ENCODE measurements at places on chromosomes 4 and X.

GRCh38 chrX:71282514-71283402 is 677 bp upstream of the NONO start:
- no peak for DNase-seq

DNA sequence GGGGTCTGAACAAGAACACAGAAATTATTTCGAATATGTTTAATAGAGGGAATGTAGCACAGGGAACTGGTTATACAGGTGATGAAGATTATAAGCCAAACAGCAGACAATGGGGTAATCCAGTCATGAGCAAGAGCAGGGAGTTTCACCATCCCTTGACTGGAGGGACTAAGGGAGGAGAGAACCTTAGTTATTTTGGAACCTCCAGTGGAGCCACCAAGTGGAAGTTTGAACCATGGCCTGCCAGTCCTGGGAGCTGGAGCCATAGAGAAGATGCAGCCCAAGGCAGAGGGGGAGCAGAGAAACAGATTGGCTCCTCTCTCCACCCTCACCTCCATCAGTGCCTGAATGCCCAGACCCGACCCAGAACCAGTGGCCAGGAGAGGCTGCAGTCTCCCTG is 264.6 kb upstream of the RASGEF1B start:
- DNase-seq, result no peak

- no peak for DNase-seq
Measured at GRCh38 chrX:52821079-52821760, 10.1 kb downstream of the XAGE5 start.

GRCh38 chrX:55452833-55453124 is 852 bp downstream of the MAGEH1 start:
- no peak for DNase-seq

- peak; percentile 19 for DNase-seq
Measured at GRCh38 chr4:12852338-12853307, 631.5 kb downstream of the RAB28 start.

- DNase-seq, result no peak
Measured at GRCh38 chr4:77039796-77040195, 36.0 kb downstream of the CCNI start.

DNA sequence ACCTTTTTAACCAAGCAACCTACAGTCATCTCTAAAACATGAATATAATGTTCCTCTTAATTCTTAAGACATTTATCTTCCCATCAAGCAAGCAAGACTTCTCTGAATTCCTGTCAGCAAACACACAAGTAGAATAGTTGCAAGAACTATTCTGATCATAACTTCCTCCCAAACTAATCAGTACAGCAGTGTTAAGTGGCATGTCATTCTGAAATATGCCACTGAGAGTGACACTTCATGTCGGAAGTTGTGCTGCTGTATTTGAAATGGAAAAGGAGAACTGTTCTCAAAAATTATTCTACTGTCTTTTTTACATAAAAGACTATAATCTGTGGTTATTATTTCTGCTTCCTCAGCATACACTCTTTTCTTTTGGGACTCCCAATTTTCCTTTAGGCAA is 546.6 kb downstream of the PCDH18 start:
- DNase-seq, result no peak

DNA sequence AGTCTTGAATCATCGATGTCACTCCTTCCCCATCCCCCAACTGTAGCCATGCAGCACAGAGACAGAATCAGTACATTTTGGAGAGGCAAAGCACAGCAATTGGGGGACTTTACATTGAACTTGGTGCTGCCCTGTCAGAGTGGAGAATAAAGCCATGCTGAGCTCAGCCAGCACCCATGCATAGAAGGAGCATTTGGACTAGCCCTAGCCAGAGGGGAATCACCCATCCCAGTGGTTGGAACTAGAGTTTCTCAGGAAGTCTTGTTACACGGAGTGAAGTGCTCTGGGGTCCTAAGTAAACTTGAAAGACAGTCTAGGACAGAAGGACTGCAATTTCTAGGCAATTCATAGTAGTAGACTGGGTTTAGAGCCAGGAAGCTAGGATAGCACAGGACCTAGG is 49.6 kb downstream of the STPG2 start:
- no peak for DNase-seq

GRCh38 chr4:82761229-82761628 is 37.4 kb downstream of the SCD5 start:
- no peak for DNase-seq

DNA sequence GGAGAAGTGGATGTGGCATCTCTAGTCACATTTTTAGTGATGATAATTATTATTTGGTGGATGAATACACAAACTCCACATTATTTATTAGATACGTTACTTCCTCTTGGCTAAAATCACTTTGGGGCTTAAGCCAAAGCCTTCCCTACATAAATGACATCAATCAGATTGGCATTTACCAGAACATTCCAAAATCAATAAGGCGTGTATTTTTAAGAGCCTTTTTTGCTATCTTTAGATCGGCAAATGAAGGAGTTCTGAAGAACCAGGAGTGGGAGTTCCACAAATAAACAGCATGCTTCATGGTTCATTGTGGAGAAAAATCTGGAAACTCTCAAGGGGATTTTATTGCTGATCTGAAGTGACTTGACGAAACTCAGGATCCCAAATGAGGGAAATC is 89.7 kb downstream of the AMELX start:
- DNase-seq, result no peak

DNA sequence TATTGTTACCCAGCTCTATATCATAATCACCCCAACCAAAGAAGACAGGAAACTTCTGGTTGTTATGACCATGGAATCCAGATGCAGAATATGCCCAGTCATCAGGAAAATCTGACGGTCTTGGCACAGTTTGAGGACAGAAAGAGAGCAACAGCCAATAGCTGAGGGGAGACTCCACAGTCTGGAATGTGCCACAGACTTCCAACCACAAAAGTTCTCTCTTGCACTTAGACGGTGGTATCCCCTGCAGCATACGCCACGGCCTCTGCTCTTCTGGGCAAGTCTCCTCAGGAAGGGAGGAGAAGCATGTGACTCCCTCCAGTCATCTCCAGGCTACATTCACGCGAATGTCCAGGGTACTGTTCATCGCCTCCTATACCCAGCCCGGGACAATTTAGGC is 18.4 kb downstream of the ZNF827 start:
- peak; percentile 95 for DNase-seq

- DNase-seq, result no peak
Measured at GRCh38 chr4:101169044-101170014, 178.0 kb downstream of the PPP3CA start.

Measured in GM04503 (cell line).